ENCODE measurements at places on chromosomes 4 and X. TPM values are rescaled to one million over a fixed set of nuclear protein-coding genes. Genes with fewer than 3 reads are reported as not detected.

Gene EGFL6
- total RNA-seq: not detected

Gene PLCXD1
- 3.4 TPM for total RNA-seq

Gene RGN
- total RNA-seq: 109 TPM

Gene HSFX4
- not detected for total RNA-seq

Gene HSFX2
- not detected for total RNA-seq

Gene USP17L11
- total RNA-seq: not detected

Gene PF4V1
- not detected for total RNA-seq

- no peaks in the 10 kb centered on the region for H3K36me3 ChIP-seq
- H3K27me3 ChIP-seq: no peaks in the 10 kb centered on the region
- no peaks in the 10 kb centered on the region for H3K4me1 ChIP-seq
- no peak for DNase-seq
These were observed 28.4 kb downstream of the DDX60L start for GRCh38 chr4:168451744-168452390.

DNA sequence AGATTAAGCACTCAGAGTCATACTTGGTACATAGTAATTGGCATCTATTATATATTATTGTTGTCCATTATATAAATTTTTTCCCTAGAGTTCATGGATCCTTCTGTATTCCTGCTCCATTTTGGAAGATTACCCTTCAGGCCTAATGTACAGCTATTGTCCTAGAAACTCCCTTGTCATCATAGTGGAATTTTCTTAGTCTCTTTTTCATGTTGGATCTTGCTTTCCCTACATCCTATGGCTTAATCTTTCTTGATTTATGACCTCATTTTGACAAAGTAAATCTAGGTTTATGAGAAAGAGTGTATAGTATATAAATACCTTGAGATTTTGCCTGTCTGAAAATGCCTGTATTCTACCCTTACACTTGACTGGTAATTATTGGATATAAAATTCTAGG, 22.1 kb downstream of the ARMCX4 start:
- no peaks in the 10 kb centered on the region for H3K4me1 ChIP-seq
- DNase-seq: no peak
- no peak overlapping the region for H3K27ac ChIP-seq
- no peaks in the 10 kb centered on the region for H3K27me3 ChIP-seq
- no peak overlapping the region for H3K4me3 ChIP-seq

DNA sequence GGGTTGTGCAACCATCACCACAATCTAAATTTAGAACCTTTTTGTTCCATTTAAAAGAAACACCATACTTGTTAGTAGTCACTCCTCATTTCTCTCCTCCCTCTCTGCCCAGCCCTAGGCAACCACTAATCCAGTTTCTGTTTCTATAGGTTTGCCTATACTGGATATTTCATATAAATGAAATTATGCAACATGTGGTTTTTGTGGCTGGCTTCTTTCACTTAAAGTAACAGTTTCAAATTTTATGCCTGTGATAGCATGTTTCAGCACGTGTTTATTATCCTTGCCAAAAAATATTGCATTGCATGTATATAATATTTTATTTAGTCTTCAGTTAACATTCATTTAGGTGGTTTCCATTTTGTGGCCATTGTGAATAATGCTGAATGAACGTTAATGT, 437.6 kb downstream of the IL1RAPL1 start:
- DNase-seq: no peak
- H3K4me1 ChIP-seq: no peaks in the 10 kb centered on the region
- H3K36me3 ChIP-seq: no peaks in the 10 kb centered on the region
- no peaks in the 10 kb centered on the region for H3K27me3 ChIP-seq

DNA sequence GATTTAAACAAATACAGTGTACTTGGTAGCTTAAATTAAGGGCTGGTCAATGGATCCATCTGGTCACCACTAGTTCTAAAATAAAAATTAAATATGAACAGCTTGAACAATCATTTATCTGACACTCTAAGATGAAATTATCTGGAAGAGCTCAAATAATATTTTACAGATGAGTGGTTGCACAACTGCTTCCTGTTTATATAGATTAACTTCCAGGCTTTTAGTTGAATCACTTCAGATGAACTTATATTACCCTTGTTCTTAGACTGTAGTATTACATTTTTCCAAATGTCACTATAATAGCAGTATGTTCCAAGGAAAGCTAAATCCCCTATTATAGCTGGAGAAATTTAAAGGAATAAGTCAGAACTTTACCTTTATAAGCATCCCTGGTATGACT, 92.4 kb upstream of the SMIM10 start:
- no peaks in the 10 kb centered on the region for H3K27me3 ChIP-seq
- H3K4me3 ChIP-seq: no peak overlapping the region
- H3K36me3 ChIP-seq: no peaks in the 10 kb centered on the region
- DNase-seq: no peak
- H3K27ac ChIP-seq: no peak overlapping the region

DNA sequence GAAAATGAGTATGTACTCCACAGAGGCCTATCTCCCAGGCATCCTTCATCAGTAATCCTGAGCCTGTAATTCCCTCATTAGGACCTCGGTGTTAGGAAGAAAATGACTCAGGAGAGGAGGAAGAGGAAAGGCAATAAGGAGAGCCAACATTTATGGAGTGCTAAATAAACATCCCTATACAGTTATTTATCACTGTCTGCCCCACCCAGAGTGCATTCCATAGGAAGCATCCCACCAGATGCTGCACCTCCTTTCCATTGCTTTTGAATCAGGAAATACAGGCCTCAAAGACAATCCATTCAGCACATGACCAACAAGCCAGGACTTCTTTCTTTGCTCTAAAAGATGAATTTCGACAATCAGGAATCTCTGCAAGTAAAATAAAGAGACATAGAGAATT, 47.6 kb downstream of the USP38 start:
- no peaks in the 10 kb centered on the region for H3K27me3 ChIP-seq
- no peak overlapping the region for H3K27ac ChIP-seq
- H3K4me1 ChIP-seq: no peaks in the 10 kb centered on the region
- H3K36me3 ChIP-seq: no peaks in the 10 kb centered on the region
- H3K4me3 ChIP-seq: no peak overlapping the region

GRCh38 chr4:11866391-11866790, 437.7 kb upstream of the HS3ST1 start:
- no peak for DNase-seq
- no peaks in the 10 kb centered on the region for H3K27me3 ChIP-seq
- H3K27ac ChIP-seq: no peak overlapping the region
- H3K36me3 ChIP-seq: no peaks in the 10 kb centered on the region

DNA sequence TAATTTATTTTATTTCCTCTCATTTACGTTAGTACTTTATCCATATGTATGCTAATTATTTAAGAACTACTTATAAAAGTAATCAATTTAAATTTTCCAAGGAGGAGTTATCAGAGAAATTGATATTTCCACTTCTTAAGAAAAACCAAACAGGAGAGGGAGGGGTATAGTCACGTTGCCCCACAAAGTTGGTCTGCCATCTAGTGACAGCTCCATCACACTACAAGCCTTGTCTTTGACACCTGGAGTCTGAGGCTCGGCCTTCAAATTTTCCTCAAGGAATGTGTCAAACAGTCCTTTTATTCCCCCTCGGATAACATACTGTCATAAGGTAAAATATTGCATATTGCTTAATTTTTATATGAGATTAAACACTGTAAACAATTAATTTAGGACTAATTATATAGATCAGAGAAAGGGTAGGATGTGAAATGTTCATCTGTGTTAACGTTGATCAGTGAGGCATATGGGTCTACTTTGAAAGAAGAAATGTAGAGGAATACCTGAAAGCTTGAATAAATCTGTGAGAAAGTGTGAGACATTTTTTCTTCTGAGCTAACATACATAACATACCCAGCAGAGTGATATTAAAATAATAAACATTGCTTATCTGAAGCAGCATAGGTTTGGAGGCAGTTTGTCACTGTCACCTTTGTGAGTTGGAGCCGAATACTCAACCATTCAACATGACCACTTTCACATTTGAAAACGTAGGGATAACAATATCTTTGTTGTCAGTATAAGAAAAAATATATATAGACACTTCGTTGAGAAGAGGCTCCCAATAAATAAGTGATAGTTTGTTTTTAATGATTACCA, 114.4 kb downstream of the GLRA3 start:
- no peaks in the 10 kb centered on the region for H3K36me3 ChIP-seq
- no peak for DNase-seq
- no peak overlapping the region for H3K4me3 ChIP-seq

DNA sequence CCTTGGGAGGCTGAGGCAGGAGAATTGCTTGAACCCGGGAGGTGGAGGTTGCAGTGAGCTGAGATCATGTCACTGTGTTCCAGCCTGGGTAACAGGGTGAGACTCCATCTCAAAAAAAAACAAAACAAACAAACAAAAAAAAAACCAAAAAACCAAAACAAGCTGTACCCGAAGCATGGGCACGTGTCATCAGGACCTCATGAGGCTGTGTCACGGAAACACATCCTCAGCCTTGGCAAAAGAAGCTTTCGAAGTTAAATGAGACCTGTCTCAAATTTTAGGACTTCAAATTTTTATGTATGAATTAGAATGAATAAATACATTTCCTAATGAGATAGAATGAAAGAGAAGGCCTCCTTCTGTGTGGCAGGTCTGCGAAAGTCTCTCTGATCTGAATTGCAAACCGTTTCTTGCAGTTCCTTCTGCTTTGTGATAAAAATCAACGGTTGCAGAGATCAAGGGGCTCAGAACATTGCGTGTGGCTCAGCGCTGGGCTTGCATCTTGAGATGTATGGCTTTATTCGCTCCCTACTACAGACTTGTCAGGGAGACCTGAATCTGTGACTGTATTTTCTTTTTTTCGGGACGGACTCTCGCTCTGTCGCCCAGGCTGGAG, 19.5 kb upstream of the CRLF2 start:
- no peak for DNase-seq
- H3K27ac ChIP-seq: no peak overlapping the region
- H3K4me3 ChIP-seq: no peak overlapping the region
- H3K27me3 ChIP-seq: no peaks in the 10 kb centered on the region

GRCh38 chr4:150853882-150854281, 161.2 kb downstream of the LRBA start:
- H3K27ac ChIP-seq: no peak overlapping the region
- peaks cover 2% of the 10 kb centered on the region for H3K36me3 ChIP-seq
- no peak overlapping the region for H3K4me3 ChIP-seq
- no peaks in the 10 kb centered on the region for H3K27me3 ChIP-seq
- DNase-seq: no peak
- H3K4me1 ChIP-seq: no peaks in the 10 kb centered on the region

GRCh38 chrX:19566359-19567222, 51.3 kb upstream of the MAP3K15 start:
- DNase-seq: no peak
- no peaks in the 10 kb centered on the region for H3K4me1 ChIP-seq
- no peaks in the 10 kb centered on the region for H3K27me3 ChIP-seq
- no peak overlapping the region for H3K27ac ChIP-seq
- H3K4me3 ChIP-seq: no peak overlapping the region
- H3K36me3 ChIP-seq: no peaks in the 10 kb centered on the region

- no peaks in the 10 kb centered on the region for H3K36me3 ChIP-seq
- H3K27me3 ChIP-seq: no peaks in the 10 kb centered on the region
- DNase-seq: no peak
- no peak overlapping the region for H3K27ac ChIP-seq
- H3K4me1 ChIP-seq: no peaks in the 10 kb centered on the region
- no peak overlapping the region for H3K4me3 ChIP-seq
These were observed 112.9 kb upstream of the NOCT start for GRCh38 chr4:138902705-138903104.

DNA sequence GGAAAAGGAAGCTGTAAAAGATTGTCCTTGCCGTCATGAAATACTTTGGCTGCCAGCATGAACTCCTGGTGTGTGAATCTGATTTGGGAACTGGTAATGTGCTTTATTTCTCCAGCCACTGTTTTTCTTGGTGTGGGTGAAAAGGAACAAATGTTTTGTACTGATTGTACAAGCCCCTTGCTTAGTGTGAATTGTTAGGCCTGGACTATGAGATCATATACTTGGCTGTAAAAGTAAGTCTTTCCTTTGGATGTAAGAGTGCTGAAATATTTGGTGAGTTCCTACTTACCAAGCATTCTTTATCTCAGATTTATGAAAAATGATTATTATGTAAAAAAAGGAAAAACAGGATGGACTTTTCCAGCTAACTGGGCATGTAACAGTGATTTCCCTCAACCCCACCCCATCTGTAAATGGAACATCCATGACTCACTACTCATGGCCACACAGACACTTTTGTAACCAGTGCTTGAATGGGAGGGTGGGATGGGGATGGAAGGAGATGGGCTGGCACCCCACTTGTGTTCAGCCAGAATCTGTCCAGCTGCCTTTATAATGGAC, 6.3 kb downstream of the FNIP2 start:
- no peaks in the 10 kb centered on the region for H3K36me3 ChIP-seq
- no peak overlapping the region for H3K4me3 ChIP-seq
- peaks cover 14% of the 10 kb centered on the region for H3K4me1 ChIP-seq
- no peak overlapping the region for H3K27ac ChIP-seq

DNA sequence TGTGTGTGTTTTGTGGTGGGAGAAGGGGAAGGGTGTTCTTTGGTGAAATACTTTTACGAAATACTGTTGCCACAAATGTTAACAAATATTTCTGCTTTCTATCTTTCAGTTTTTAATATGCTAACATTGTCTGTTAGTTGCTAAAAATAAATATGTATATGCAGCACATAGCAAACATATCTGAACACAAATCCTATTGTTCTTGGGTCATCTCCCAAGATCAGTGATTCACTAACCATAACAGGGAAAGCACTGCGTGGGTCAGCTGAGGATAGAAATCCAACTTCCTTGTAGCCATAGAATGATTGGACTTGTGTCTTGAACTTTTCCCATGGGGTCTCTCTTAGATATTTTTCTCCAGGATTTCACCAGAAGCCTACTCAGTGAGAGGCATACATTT, 250.3 kb upstream of the FAM47A start:
- no peak for DNase-seq
- H3K4me3 ChIP-seq: no peak overlapping the region
- H3K27me3 ChIP-seq: peaks cover 5% of the 10 kb centered on the region
- H3K4me1 ChIP-seq: no peaks in the 10 kb centered on the region

Data from right lobe of liver (tissue), 6 donors.